ENCODE measurements at places on chromosomes 12 and 14.

GRCh38 chr12:121630791-121631355 lies 4.5 kb downstream of the ORAI1 start:
- DNase-seq = no peak

DNA sequence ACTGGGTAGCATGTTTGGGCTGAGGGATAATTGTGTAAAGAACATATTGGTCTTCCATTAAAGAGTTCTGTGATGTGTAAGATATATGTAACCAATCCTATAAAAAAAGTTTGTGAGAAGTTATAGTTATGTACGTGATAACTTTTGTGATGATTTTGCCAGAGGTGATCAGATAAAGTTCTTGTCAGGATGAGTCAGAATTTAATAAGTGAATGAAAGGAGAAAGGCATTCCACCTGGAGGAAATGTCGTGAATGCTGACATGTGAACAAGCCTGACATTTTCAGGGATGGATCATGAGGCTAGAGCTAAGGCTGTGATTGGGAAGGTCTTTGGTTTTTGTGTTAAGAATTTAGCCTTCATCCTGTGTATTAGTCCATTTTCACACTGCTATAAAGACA lies 241.5 kb downstream of the SNAPC1 start:
- no peak for DNase-seq

GRCh38 chr12:45223868-45224267 lies 8.0 kb downstream of the ANO6 start:
- no peak for DNase-seq

- DNase-seq = peak; percentile 57
Observed at GRCh38 chr14:62126879-62127478, 364.8 kb downstream of the SNAPC1 start.

DNA sequence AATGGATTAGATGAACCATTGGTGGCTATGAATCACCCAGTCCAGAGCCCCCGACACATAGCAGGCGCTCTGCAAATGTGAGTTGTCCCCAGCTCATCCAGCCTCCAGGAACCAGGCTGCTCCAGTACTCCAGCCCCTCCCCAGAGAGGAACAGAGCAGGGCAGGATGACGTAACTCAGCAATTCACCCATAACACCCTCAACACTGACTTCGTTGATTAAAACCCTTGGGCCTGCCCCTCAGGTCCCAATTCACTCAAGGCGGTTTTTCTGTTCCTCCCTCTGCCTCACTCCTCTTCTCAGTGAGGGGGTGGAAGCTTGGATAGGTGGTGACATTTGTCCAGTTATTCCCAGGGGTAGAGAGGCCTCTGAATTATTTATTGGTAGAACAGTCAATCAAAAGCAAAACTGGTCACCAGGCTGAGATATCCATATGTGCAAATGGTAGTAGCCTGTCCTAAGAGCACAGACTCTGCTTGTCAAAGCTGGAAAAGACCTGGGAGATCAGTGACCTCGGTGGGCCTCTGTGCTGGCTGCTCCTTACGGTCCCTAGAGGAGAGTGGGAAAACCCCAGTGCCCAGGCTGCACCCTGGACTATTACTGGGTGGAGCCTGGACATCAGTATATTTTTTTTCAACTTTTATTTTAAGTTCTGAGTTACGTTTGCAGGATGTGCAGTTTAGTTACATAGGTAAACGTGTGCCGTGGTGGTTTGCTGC lies 97.0 kb downstream of the CMKLR1 start:
- no peak for DNase-seq

DNA sequence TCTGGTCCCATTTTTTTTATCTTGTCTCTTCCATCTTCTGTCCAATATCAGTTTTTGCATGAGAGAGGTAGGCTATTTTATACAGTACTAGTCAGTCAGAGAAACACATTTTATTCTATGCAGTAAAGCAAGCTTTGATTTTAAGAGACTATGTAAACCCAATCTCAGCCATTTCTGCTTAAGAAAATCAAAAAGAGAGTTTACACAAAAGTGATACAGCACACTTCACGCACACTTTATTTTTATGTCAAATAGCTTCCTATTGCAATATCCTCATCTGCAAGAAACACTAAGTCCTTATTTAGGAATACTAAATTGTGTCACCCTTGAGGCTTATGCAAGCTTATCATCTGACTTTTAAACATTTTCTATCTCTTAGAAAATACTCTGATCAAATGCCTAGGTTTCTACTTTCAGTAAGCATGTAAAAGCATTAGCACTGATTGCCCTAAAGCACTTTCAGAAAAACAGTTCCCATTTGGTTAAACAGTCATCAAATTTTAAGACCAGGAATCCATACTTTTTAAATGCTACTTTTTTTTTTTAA lies 78.3 kb downstream of the MED13L start:
- no peak for DNase-seq

- no peak for DNase-seq
Observed at GRCh38 chr12:7099290-7099996, 7.2 kb upstream of the C1R start.

DNA sequence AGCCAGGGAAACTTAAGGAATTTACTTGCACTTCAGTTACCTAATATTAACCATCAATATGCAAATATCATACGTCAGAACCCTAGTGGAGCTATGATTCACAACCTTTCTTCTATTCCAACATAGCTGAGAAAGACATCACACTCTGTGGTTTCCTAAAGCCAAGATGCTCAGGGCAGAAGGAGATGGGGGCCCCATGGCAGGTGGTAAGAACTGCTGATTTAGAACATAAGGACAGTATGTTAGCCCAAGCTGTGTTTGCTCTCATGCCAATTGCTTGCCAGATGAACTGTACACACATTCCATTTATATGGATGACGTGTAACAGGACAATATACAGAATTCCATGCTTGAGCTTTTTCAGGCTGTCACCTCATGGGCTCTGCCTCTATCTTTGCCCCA lies 34.6 kb downstream of the HECTD4 start:
- DNase-seq = no peak

DNA sequence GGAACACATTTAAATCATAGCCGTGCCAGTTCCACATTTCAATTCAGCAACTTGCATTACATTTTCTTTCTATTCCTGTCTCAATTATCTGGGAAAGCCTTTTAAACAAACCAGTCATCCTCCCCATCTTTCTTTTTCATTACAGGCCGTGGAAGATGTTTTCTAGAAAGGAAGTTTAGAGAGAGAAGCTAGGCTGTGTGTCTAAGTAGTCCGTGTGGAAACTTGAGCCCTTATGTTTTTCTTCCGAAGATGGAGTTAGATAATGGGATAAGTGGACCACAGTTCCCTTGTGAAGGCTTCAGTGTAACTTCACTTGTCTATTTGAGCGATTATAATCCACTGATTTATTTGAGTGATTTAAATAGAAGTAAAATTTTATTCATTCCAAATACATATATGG lies 12.4 kb upstream of the PPM1H start:
- no peak for DNase-seq

DNA sequence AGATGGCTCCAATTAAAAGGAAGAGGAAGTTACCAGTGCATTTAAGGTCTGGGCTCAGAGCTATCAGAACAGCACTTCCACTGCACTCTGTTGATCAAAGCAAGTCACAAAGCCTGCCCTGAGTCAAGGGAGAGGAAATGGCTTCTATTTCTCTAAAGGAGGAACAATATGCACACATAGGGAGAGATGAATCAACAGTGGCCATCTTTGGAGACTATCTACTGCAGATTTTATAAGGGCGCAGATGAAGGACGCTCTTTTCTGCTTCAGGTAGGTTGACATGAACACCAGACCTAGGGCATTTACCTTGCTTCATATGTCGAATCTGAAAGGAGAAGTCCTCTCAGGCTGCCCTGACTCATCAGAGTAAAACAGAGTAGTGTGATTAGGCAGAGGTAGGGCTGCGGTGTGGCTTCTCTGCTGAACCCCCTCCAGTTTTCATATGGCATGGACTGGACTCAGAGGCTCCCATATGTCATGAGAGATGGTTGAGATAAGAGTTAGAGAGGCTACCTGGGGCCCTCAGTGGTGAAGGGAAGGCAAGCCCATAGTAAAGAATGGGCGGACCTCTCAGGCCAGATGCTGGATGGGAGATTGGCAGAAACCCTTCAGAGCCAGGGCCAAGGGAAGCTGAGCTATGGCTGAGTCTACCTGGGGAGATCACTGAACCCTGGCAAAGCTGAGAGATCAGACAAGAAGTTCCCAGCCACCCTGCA lies 84.4 kb downstream of the ARF6 start:
- DNase-seq = no peak

DNA sequence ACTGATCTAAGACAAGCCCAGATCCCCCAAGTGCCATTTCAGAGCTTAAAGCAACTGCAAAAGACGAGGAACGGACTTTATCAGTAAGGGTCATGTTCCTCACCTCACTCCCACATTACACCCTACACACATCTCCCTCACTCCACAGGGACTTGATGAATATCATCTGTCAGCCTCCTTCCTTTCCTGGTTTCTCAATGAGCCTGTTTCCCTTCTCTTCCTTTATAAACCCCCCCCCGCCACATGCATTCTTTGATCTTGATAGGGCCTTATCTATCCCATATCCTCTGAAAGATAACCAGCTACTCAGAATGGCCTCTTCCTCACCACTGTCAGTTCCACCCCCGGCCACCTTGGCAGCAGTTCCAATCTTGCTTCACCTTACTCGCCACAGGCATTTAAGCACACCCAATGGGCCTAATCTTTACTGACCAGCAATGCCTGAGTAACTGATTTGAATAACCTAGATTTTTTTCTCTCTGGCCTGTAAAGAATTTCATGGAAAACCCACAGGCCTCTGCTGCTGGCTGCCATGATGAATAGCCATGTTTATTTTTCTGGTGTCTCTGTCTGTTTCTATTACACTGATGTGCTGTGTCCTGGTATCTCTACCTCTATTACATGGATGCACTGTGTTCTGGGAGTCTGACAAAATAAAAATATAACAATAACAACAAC lies 138.7 kb downstream of the PHLDA1 start:
- peak; percentile 81 for DNase-seq

DNA sequence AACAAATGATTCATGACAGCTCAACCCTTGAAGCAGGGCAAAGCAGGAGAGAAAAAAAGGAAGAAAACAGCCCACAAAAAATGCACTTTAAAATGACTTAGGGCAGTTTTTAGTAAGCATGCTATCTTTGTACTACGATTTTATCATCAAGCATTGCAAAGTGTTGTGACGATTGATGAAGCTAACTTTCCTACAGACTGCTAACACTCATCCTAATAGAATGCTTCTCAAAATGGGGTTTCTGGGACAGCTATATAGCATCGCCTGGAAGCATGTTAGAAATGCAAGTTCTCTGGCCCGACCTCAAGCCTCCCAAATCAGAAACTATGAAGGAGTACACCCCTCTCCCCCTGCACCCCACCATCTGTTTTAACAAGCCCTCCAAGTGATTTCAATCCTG lies 256.4 kb downstream of the SSPN start:
- DNase-seq = no peak

DNA sequence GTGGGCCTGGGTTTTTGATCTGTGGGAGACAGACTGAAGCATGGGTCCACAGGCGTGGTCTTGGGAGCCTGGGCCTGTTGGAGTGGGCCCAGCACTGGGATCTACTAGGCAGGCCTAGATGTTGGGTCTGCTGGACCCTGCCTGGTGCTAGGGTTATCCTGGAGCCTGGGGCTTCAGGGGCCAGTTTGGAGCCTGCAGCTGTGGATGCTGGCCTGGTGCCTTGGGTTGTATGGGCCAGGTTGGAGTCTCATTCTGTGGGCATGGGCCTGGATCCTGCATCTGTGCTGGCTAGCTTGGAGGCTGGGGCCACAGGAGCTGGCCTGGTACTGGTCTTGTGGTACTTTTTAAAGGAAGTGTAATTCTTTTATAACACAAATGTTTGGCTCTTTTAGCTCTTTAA lies 68.0 kb downstream of the GPHN start:
- DNase-seq = no peak

GRCh38 chr14:64502887-64503433 lies 678 bp downstream of the ZBTB25 start:
- DNase-seq = peak; percentile 29

DNA sequence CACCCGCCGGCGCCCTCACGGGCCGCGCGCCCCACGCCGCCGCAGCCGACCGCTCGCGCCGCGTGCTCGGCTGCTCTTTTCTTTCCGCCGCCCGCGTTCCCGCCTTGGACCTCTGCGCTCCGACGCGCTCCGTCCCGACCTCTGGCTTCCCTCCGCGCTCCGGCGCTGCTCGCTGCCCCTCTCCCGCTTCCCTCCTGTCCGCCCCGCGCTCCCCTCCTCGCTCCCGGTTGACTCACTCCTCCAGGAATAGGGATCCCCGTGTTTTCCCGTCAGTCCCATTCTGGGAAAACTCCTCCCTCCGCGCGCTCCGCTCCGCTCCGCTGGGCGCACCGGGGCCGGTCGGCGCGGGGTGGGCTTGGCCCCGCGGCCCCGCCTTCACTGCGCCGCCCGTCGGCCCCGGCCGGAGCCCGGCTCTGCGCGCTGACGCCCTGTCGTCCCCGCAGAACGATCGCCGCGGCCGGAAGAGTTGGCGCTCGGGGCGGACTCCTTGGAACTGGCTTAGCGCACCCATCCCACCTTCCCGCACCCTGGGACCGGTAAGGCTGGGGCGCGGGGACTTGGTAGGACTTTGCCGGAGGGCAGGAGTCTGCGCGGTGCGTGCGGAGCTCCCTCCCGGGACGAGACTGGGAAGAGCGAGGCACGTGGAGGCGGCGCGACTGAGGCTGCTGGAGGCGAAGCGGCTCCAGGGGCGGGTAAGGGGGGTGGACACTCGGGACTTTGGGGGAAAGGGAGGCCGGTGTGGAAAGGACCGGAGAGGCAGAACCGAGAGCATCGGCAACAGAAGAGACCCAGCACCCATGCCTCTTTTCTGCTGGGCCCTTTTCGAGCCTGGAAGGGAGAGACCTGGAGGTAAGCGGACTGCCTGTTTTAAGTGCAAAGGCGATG lies 550 bp downstream of the TEAD4 start:
- DNase-seq = peak; percentile 58

DNA sequence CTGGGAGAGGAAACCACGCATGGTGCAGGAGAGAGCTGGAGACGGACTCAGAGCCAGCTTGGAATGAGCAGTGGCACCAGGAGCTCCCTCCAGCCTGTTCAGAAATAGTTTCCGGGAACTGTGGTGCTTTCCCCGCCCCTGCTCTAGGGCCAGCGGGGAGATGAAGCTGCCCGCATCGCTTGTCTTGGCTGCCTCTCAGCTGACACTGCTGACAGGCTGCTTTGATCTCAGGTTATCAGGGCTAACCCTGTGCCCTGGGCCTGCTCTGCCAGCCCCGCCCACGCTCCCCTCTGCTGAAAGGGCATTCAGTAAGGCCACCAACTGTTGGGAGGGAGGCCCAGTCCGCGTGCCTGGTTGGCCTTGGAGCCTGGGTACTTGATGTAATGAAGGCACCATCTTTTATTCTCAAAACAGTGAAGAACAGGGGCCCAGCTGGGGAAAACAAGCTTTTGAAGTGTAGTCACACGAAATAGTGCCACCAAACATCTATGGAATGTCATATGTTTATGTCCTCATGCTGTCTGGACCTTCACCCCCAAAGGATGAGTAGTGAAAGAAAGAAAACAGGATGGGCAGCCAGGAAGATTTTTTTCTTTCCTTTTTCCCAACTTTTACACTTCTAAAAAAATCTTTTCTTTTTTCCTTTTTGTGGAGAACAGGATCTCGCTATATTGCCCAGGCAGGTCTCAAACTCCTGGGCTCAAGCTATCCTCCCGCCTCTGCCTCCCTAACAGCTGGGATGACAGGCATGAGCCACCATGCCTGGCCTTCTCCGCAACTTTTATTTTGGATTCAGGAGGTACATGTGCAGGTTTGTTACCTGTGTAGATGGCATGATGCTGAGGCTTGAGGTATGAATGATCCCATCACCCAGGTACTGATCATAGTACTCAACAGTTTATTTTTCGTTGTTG lies 115.9 kb upstream of the TBX3 start:
- DNase-seq = peak; percentile 57

Measured in LoVo (cell line).